ENCODE measurements at places on chromosomes 6 and 20.

- no peak for DNase-seq
These were observed 76.5 kb downstream of the EFHC1 start for GRCh38 chr6:52496631-52497030.

GRCh38 chr6:48658915-48659314, 547.9 kb upstream of the PTCHD4 start:
- DNase-seq = no peak

DNA sequence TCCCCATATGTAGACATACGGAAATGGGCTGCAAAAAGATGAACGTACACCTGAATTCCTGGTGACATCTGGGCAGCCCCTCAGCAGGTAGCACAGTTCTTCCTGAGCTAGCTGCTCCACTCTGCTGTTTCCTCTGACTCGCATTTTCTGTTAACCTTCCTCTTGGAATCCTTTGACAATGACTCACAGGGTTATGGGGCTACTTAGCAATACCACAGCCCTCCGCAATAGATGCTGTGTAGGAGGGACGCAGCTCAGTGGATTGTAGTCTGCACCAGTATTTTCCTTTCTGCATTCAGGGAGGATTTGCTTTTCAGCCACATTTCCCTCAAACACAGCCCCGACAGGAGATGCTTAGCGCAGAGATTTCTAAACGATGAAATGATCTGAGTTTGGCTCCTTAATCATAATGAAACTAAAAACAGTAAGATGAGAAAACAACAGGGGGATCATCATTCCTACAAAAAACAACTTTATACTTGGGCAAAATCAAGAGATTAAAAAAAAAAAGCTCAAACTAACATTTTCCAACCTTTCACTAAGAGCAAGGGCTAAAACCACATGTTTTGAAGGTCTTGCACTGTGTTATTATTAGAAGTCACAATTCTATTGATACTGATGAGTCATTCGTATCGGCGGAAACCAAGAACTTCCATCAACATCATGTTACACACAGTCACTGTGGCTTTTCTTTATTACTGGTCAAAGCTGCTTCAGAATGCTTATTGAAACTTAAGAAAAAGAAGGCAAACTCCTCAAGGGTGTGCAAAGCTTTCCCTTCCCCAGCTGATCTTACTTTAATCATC, 12.2 kb downstream of the BACH2 start:
- peak; percentile 74 for DNase-seq

DNA sequence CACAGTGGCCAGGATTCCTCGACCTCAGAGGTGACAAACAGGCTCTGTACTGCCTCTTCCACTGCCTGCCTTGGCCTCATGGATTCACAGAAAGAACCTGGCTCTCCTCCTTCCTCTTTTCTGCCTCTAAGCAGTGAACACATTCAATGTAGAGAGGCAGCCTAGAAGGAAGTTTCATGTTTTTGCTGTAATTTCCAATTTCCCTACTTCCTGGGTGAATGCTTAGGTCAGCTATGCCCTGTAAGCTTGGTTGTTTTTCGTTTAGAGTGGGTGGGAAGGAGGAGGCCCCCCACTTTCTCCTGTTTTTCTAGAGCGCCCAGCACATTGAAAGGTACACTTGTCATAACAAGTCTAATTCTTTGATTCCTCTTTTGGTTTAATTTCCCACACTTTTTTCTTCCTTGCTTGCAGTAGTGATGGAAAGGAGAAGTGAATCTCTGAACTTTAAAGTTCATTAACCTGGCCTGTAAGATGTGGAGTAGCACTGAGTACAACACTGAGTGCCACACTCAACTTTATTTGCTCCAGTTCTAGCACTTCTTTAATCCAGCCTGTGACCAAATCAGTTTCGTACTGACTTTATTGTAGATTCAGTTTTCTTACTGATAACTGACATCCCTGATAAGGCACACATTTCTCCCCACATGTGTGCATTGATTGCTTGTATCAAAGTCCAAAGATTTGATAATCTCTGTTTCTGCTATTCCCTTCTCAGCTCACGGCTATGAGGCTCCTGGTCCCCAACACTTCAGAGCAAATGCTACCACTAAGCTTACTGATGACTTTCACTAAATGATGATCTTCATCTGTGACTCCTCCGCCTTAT, 100.0 kb upstream of the MAN1A1 start:
- no peak for DNase-seq

DNA sequence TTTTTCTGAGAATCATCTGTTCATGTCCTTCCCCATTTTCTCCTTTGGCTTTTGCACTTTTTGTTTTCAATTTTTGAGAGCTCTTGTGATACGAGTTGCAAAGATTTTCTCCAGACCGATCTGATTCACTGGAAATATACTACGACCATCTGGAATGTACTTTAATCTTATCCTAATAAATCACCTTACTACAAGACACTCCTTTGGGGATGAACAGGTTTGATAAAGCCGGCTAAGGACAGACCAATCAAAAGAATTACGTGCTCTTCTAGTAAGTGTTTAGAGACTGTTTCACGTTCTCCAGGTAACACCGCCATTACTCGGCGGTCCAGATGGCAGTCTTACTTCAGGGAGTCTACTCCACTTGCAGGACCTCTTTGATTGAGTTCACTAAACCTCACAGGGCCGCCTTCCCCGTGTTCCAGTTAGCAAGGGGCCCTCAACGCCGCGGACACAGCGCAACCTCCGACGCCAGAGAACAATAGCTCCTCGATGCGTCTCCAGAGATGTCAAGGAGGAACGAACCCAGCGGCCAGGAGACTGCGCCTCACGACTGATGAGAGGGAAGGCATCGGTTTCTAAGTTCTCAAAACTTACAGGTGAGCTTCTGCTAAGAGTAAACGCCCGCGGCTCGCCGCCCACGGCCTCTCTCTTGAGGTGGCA, 920 bp upstream of the WTAP start:
- DNase-seq = no peak

GRCh38 chr6:53043581-53043980, 21.6 kb upstream of the FBXO9 start:
- DNase-seq = no peak
